ENCODE measurements at places on chromosomes 12 and 14.

DNA sequence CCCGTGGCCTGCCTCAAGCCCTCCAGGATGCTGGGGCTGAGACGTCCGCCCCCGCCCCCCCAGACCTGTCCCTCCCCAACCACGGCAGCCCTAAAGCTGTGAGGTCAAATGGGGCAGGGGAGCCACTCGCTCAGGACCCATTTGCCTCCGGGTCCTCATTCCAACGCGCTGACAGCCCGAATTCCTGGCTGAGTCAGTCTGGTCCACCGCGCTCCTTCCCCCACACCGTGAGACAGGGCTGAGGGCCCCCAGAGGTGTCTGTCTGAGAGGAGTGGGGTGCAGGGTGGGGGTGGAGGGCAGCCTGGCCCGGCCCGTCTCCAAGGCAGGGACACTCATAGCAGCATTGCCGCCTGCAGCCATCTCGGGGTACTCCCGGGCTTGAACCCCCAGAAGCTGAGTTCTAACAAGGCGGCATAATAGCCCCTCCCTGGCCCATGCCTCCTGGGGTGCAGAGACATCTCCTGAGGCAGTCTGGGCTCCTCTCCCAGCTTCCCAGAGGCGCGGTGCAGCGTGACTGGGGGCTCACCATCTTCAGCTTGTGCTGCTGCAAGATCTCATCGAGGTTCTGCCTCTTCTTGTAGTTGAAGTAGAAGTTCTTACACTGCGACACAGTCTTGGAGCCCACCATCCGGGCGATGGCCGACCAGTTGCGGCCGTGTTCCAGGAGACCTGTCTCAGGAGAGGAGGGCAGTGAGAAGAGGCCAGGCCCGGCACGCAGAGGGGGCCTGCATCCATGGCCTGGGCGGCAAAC lies 90.5 kb downstream of the RFLNA start:
- DNase-seq = no peak

DNA sequence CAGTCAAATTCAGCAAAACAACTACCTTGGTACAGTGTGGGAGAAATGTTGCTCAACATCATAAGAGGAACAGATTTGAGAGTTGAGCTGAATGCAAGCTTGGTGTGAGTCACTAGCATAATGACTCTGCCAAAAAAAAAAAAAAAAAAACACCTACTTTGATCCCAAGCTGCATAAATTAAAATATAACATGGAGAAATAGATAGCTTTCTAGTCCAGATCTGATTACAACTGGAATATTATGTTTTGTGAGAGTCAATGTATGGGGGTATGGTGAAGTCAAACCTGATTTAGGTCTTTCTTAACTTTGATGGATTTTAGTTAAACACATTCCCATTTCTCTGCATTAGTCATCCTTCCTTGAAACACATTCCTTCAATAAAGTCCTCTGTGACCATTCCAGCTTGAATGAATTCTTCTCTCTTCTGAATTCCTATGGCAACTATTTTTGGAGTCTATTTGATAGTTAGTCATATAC lies 188.1 kb downstream of the SLC5A8 start:
- no peak for DNase-seq

DNA sequence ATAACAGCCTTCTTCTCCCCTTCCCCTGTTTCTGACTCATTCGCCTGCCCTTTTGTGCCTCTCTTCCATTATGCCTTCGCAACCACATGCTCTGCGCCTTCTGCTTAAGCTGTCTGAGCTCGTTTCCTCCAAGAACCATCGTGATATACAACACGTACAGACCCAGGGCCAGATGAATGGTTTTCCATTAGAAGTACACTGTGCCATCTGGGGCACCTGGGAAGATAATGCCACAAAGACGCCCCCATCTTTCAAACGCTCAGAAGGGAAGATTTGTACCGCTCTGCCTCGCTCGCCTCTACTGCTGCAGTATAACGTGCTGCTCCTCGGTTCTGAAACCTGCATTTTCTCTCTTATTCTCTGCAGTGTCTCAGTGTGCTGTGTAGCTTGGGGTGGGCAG lies 470.9 kb upstream of the STXBP6 start:
- DNase-seq = no peak

- DNase-seq = no peak
Measured at GRCh38 chr12:117718141-117718540, 250.6 kb downstream of the KSR2 start.

GRCh38 chr14:61350427-61351270 lies 29.3 kb downstream of the PRKCH start:
- no peak for DNase-seq

DNA sequence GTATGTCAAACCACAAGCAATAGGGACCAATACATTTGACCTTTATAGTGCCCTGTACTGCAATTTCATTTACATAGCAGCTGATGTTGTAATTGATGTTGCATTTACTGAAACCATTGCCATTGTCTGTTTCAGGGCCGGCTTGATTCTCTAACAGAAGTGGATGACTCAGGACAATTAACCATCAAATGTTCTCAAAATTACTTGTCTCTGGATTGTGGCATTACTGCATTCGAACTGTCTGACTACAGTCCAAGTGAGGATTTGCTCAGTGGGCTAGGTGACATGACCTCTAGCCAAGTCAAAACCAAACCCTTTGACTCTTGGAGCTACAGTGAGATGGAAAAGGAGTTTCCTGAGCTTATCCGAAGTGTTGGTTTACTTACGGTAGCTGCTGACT lies 216.0 kb downstream of the AKAP6 start:
- DNase-seq = no peak

GRCh38 chr12:105342464-105342863 lies 12.0 kb downstream of the C12orf75 start:
- DNase-seq = no peak

DNA sequence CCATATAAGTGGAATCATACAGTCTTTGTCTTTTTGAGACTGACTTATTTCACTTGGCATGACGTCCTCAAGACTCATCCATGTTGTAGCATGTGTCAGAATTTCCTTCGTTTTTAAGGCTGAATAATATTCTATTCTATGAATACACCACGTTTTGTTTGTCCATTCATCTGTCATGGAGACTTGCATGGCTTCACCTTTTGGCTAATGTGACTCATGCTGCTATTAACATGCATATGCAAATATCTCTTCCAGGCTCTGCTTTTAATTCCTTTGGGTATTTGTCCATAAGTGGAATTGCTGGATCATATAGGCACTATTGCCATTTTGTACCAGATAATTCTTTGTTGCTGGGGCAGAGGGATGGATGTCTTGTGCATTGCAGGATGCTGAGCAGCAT lies 19.6 kb upstream of the WSCD2 start:
- no peak for DNase-seq

DNA sequence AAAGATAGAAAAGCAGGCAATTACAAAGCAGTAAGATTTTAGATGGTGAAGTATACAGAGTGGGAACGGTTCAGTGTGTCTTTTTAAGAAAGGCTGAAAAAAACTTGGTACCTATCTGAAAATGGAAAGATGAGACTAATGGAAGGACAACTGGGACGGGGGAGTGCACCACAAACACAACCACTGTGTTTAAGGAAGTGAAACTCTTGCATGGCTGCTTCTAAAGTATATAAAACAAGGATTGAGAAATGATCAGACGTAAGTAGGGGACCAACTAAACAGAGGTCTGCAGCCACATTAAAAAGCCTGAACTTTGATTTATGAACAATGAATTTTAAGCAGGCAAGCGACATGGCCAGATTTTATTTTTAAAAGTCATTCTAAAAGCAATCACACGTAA lies 328.6 kb downstream of the MDGA2 start:
- peak; percentile 4 for DNase-seq

DNA sequence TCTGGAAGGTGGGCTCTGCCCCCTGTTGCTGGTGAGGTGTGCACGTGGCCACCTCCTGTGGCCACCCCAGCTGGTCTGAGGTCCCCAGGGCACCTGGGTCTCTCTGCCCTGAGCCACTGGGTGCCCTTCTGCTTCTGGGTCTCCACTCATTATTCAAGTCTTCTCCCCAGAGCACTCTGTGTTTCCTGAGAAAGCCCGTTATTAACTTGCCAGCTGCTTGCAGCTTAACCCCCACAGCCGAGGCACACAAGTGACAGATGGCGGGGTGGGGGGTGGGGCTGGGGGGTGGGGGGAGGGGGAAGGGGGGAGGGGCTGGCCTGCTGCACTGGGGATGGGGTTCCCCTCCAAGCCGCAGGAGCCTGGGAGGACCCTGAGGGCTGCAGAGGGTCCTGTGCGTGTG lies 40.5 kb downstream of the FBRSL1 start:
- no peak for DNase-seq

DNA sequence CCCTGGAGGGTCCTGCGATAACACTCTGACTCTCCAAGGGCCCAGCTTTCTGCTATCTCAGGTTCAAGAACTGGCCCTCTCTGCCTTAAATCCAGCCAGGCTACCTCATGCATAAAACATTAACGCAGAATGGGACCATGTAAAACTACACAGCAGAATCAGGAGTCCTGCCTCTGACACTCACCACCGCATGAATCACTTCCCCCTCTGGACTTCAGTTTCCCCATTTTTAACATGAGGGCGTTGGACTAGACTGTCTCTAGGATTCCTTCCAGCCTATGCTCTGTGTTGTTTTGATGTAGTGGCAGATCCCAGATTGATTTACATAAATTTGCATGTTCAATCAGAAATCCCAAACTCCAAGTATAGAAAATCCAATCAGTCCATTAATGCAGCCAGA lies 3.3 kb downstream of the NCKAP5L start:
- no peak for DNase-seq

GRCh38 chr14:71668186-71668912 lies 263.9 kb upstream of the RGS6 start:
- DNase-seq = no peak

GRCh38 chr14:102917469-102918211 lies 4.8 kb upstream of the AMN start:
- DNase-seq = peak; percentile 86

- DNase-seq = no peak
Measured at GRCh38 chr14:64638625-64639024, 65.6 kb upstream of the PLEKHG3 start.

DNA sequence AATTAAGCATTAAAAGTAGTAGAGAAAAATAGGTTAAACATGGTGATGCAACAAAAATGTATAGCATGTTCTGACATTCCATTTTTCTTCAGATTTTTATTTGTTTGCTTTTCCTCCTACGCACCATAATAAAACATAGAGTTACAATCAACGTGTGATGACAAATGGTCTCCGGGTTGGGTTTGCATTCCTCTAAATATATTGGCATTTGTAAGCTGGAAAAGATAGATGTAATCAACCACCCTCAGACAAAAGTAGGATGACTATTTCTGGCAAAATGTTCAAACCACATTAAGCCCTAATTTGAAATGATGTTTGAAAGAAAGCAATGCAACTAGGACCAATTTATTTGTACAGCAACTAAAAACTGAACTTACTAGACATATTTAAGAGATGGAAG lies 58.4 kb downstream of the SLC25A21 start:
- no peak for DNase-seq

DNA sequence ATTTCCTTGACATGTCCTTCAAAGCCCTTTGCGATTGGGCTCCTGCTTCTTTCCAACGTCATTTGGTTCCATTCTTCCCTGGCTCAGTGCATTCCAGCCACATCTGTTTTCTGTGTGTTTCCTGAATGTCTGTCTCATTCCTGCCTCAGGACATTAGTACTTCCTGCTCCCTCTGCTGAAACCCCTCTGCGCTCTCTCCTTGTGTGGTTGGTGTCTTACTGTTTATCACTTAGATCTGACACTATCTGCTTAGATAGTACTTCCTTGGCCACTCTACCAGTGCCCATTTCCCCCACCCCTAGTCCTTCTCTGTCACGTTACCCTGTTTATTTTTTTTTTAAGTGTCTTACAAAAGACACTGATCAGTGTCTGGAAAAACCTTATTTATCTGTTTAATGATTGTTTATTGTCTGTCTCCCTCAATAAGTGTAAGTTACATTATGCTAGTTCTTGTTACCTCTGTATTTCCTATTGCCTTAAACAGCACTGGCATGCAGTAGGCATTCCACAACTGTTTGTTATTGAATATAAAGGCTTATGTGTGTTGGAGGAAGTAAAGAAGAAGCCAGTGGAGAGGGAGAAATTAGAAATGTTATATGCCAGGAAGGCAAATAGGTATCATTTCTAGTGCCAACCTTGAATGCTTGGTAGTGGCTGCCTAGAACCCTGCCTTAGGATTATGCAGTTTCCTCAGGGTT lies 21.5 kb downstream of the DYRK2 start:
- no peak for DNase-seq

GRCh38 chr14:106417224-106418049 lies 891.1 kb downstream of the TMEM121 start:
- peak; percentile 77 for DNase-seq

GRCh38 chr14:74204491-74204890 lies 34.8 kb upstream of the VSX2 start:
- DNase-seq = no peak

GRCh38 chr14:101707863-101708620 lies 53.5 kb upstream of the PPP2R5C start:
- no peak for DNase-seq

DNA sequence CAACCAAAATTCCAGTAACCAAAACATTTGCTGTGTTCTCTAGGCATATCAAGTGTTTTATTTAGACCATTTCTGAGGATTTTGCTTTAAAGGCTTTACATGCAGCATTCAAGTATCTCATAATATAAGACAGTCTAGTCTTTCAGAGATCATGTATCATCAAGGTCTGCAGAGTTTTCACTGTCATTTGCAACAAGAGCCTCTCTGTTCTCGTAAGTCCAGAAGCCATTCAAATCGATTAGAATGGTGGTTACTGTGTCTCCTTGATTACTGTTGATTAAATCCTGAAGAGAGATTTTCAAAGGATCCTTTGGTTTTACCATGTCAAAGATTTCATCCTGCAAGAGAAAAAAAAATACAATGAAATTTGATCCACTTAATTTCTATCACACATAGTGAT lies 36.3 kb downstream of the PPP2R3C start:
- DNase-seq = no peak

GRCh38 chr12:26963413-26963812 lies 25.1 kb downstream of the FGFR1OP2 start:
- no peak for DNase-seq

- no peak for DNase-seq
Measured at GRCh38 chr14:32470161-32470715, 141.1 kb downstream of the AKAP6 start.

GRCh38 chr14:67725171-67725570 lies 23.5 kb downstream of the RDH12 start:
- DNase-seq = no peak

DNA sequence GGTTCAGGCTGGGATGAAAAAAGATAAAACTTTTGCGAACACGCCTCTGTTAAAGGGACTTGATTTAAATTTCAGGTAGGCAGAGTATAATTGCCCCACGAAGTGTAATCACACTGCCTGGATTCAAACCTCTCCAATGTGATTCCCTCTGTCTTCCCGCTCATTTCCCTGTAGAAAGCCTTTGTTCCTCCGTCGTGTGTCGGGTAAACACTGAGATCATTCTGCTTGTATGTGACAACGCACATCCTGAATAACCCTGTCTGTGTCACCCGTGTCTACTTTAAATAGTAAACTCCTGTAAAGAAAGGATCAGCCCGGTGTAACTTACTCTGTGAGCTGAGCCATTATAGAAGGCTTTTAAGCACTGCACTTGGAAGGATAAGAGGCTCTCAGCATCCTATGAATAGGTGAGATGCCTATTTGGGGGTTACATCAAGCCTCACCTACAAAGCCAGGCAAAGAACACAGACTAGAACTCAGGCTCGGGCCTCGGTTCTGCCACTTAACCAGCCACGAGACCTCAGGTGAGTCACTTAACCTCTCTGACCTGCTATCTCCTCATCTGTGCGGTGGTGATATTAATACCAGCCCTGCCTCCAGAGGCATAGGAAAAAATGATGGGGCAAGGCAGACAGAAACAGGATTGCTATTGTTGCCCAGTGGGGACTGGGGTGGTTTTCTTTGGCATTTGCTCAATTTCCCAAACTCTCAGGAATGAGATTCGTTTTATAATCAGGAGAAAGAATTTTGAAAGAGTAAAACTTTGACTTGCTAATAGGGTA lies 74.2 kb downstream of the RBM19 start:
- no peak for DNase-seq

- no peak for DNase-seq
Measured at GRCh38 chr14:54568821-54569595, 2.1 kb downstream of the SAMD4A start.
